ENCODE measurements at places on chromosomes 16 and 17.

DNA sequence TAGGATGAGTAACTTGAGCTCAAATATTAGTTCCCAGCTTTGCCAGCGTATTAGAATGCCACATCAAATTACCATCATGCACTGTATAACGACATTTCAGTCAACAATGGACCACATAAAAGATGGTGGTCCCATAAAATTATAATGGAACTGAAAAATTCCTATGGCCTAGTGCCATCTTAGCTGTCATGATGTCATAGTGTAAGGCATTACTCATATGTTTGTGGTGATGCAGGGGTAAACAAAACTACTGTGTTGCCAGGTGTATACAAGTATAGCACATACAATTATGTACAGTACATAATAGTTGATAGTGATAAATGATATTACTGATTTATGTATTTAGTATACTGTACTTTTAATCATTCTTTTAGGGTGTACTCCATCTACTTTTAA lies 54.4 kb upstream of the NETO2 start:
- no peak for DNase-seq

GRCh38 chr17:285751-286422 lies 66.7 kb downstream of the RPH3AL start:
- DNase-seq, result no peak

DNA sequence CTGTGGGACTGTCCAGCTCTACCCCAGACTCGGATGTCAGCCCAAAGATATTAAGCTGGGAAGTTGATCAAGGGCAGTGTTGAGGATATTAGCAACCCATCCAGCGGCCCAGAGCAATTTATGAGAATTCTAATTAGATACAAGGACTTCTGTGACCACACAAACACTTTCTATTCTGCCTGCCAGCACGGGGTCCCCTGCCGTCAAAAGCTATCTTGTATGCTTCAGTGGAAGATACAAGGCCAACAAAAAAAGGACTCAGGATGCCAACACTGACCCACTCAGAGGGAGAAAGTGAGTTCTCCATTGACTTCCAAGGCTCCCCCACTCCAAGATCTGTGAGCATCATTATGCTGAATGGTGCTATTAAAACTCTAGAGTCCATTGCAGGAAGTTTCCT lies 390.7 kb downstream of the GRIN2A start:
- DNase-seq, result no peak

DNA sequence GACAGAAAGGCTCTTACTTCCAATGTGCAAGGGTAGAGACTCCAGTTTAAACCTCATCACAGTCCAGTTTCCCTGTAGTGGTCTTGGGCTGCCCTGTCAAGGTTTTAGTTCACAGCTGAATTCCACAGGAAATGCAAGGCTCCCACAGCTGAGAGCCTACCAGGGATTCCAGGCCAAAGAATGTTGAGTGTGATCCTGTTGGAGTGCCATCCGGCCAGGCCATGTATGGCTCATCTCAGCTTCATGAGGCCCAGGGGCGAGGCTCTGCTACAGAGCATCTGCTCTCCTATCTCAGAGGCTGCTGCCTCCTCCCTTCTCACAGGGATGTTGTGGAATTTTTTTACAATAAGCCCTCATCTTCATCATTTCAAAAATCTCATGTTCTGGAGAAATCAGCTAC lies 239.8 kb upstream of the CCL2 start:
- no peak for DNase-seq

- no peak for DNase-seq
Observed at GRCh38 chr17:74094651-74095050, 108.8 kb upstream of the RPL38 start.

- no peak for DNase-seq
Observed at GRCh38 chr17:68676856-68677255, 75.7 kb upstream of the FAM20A start.

DNA sequence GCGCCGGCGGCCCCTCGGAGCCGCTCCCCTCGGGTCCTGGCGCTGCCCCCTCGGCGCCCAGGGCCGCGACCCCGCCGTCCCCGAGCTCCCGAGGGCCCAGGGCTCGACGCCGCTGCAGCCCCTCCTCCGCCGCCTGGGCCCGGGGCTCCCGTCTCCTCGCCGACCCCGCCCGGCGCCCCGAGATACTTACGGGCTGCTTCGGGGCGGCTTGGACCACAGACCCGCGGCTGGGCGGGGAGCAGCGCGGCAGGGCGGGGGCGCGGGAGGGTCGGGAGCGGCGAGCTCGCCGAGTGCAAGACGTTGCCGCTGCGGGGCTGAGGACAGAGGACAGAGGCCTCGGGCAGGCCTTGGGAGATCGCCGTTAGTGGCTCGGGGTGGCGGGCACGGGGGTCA lies 290 bp downstream of the TOB1 start:
- no peak for DNase-seq

- peak; percentile 45 for DNase-seq
Observed at GRCh38 chr17:74972107-74972972, at the start of gene HID1. HID1 (minus strand) TSS chr17:74972759; CDS start chr17:74972656, 103 bp downstream.

- DNase-seq, result no peak
Observed at GRCh38 chr17:71052971-71053370, 883.6 kb downstream of the KCNJ2 start.

DNA sequence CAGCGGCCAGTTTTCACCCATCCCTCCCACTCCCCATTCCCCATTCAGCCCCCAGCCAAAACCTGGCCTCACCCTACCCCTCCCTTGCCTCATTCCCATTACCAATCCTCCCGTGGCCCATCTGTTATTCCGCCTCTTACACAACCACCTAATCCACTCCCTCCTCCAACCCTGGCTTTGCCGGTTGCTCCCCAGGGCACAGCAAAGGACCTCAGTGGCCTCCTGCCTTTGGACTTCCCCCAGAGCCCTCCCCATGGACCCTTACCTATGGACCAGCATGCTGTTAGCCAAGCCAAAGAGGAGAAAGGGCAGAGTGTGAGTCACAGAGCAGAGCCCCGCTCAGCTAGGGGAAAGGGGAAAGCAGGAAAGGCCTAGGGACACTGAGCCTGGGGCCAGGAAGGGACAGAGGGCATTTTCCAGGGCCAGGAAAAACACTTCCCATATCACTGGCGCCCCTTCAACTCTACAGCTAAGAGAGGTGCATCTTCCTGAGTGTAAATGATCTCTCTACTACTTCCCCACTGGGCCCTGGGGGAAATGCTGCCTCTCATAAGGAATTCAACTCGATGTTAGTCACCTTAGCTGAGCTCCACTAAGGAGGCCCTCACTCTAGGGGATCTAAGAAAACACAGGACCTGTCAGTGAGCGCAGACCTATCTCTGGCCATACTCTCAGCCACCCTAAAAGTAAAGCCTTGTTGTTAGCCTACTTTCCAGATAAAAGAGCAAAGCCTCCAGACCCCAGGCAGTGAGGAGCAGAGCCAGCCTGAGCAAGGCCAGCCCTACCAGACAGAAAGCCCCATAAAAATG lies 10.6 kb downstream of the PEMT start:
- no peak for DNase-seq

All from heart right ventricle (tissue), 16 donors.